ENCODE measurements at places on chromosomes 1 and 21.

DNA sequence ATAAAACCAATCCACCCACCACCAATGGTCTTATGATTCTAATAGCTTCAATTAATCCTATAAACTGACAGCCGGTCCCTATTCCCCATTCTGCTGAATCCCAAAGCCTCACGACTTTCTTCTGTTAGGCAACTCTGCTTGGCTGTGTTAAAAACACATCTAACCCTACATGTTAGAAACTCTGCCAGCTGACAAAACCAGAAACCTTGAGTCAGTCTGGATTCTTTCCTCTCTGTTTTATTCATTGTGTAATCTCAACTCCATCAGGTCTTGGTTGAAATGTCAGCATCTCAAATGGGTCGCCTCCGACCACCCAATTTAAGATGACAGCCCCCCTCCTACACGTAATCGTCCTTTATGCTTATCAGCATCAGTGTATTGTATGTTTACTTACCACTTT is 312.1 kb downstream of the DISC1 start:
- DNase-seq: no peak

DNA sequence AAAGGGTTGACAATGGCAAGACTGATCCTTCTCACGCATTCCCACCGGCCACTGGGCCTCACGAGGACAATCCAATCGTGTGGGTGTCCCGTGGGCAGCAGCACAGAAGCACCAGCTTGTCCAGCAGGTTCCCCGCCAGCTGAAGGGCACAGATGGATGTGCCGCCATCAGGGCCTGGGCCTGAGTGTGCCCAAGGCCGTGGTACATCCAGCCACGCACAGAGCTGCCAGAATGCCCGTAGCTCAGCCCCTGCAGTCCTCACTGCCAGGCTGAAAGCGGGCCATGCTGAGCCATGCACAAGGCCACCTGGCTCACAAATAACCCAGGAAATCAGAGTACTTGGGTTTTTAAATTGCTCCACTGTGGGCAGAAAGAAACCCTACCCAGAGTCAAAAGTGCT is 7.0 kb downstream of the NPHP4 start:
- no peak for DNase-seq

DNA sequence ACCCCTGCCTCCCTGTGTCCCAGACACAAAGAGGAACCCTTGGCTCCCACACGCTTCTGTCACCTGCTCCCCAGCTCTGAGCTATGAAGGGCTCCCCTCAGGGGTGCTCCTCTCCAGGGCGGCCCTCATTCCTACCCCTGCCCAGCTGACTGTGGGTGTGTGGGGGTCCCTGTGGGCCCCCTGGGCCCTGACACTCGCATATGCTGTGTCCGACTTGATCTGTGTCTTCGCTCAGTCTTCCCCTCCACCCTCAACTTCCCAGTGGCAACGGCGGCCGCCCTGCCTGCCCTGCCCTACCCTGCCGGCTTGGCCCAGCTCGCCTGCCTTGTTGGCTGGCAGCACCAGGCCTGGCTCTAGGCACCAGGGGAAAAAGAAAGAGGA is 1.2 kb downstream of the KCNQ4 start:
- DNase-seq: no peak

DNA sequence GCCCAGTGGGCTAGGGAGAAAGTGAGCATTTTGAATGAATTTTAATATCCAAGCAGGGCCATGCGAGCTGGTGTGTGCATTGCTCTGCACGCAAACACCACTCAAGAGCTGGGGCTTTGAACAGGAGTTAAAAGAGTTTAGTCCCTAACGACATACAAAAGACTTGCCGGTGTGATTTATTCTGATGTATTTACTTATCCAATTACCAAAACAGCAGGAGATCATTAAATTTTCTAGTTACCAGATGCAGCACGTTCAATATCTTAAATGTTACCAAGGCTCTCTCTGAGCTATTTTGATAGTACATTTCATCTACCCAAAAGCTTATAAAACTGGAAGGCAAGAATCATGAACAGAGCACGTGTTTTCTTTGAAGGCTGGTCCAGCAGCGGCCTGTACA is 30.0 kb upstream of the DMRTA2 start:
- DNase-seq: no peak

DNA sequence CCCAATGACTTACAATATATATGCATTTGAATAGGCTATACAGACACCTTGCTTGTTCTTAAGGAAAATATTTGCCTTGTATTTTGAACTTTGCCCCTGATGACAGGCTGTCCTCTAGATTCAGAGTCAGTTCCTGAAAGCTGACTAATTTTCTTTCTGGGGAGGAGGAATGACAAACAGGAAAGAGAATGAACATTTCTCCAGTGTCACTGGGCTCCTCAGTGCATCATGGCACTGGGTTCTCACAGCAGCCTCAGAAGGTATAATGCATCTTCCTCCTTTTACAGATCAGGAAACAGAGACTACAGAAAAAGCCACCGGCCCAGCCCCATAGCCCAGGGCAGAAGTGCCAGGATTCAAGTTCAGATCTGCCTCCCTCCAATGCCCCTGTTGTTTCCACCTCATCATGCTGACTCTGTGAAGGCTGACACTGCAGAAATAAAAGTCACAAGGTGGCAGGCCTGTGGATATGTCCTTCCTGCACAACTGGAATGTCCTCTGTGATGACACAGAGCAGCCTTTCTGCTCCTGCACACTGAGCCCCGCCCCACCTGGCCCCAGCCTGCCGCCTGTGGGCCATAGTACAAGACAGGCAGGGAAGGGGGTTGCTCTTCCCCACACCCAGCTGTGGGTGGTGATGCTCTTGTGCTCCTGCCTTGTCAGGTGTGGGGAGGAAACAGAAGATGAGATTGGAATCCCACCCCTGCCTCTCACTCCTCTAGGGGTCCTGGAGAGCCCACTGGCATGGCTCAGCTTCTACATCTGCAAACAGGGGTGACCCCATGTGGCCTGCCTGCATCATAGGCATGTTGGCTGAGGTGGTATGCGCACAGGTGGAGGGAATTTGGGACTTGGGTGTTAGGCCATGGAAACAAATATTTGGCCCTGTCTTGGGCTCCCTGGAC is 6.4 kb downstream of the TTC22 start:
- peak; percentile 10 for DNase-seq

- DNase-seq: no peak
These were observed 8.8 kb upstream of the PLXNA2 start for GRCh38 chr1:208252836-208253576.
